RKO (cell line): ENCODE measurements at places on chromosomes 2 and 18.

GRCh38 chr2:47451790-47452189 is 48.8 kb downstream of the MSH2 start:
- DNase-seq = no peak

DNA sequence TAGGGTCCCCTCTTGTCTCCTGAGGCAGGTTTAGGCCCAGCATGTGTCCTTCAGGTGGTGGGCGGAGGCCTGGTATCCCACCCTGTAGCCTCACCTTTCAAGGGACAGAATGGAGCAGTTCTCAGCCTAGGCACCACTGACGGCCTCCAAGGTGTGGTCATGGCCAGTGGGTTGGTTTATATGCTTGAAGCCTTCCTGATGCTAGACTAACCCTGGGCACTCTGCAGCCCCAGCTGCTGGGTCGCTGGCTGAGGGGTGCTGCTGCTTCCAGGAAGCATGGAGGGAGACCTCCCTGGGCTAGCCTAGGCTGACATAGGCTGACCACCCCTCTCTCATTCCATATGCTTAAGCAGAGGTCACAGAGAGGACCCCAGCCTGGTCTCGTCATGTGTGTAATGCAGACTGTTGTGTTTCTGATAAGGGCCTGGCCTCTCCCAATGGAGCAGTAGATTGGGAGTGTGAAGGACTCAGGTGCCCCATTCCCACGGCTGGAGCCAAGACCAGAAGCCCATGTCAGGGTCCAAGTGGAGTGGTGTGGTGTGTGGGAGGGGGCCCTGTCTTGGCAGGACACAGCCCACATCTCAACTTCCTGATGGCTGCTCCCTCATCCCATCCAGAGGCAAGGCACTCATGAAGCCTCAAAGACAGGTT is 206.6 kb downstream of the DYSF start:
- no peak for DNase-seq

- DNase-seq = peak; percentile 14
These were observed 15.0 kb downstream of the RND3 start for GRCh38 chr2:150472511-150472899.

- DNase-seq = no peak
These were observed 148.5 kb downstream of the GFPT1 start for GRCh38 chr2:69238449-69239031.

DNA sequence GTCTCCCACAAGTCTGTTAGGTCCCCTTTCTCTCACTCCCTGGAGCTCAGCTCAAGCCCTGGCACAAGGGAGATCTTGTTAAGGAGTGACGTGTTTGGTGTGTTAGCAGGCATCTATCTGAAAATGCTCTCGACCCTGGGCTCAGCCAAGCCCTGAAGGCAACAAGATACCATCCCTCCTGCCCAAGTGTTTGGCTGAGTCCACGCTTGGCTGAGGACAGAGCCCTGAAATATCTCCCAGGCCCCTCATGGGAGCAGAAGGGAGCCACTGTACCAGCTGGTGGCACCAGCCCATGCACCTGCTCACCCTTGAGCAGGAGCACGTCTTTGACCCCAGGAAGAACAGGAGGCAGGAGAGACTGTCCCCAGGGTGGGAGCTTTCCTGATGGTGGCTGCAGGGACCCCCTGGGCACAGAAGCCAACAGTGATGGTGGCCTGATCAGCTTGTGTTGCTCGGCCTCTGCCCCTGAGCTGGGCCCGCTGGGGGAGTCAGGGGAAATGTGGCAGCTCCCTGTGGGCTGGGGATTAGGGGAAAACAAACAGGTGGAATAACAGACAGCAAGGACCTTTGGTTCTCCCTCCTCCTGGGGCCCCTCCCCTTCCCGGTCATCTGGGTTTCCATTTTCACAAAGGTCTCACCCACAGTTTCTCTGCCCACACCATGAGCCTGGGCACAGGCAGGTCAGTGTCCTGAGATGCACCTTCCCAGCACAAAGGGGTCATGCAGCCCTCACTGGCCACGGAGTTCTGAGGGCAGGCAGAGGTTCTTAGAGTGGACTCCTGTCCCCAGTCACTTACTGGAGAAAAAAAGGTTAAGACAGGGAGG is 91.6 kb downstream of the RHOB start:
- DNase-seq = no peak

DNA sequence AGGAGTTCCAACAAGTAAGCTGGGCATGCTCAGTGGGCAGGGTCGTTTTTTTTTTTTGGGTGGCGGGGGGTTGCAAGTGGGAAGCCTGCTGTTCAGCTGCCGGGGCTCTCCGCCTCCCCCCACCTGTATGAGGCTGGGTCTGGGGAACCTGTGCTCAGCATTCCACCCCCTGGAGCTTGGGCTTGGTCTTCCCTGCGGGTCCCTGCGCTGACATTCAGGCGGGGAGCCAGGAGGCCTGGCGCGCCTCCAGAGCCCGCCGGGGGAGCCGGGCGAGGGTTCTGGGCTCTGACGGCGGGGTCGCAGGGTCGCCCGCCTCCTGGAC is 822 bp upstream of the GPD2 start:
- DNase-seq = no peak

GRCh38 chr2:124258140-124258880 is 233.2 kb downstream of the CNTNAP5 start:
- no peak for DNase-seq

GRCh38 chr18:70627182-70627802 is 338.4 kb downstream of the SOCS6 start:
- no peak for DNase-seq
